ENCODE measurements at places on chromosomes 3 and 15. TPM values are rescaled to one million over a fixed set of nuclear protein-coding genes. Genes with fewer than 3 reads are reported as not detected.

Gene CCR2
- 4.4 TPM for total RNA-seq

Gene LMAN1L
- 3.5 TPM for total RNA-seq

Gene SPG11
- 123 TPM for total RNA-seq

DNA sequence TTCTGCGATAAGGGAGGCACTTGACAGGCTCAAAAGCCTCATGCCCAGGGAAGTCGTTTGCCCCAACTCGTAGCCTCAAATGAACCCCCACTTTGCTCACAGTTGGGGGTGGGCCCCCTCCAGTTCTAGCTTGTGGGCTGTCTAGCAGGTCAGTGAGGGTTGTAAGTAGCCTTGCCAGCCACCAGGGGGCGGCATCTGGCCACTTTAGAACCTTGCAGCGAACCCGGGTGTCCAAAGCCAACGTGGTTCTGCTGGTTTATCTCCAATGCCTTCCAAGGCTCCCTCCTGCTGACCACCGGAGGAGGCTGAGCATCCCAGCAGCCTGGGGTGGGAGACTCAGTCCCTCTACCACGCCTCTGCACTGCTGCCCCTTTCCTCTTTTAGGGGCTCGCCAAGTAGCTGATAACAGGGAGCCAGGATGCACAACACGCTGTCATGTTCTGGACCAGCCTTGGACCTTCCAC lies 9.2 kb upstream of the RBSN start:
- peak; percentile 62 for DNase-seq

DNA sequence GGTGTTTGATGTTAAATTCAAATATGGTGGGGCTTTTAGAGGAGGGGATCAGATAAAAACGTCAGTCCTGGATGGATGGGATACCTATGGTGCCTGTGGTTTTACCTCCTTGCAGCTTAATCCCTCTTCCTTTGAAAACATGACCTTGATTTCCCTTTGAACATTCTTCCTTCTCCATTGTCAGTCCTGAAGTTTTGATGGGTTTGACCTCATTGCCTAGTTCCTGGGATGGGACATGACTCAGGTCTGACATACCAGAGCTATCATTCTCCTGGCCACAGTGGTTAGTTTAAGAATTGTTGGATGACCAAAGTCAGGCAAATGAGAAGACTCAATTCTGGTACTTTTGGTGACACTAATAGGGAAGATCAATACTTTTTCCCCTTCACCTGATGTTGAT lies 87.2 kb downstream of the PRICKLE2 start:
- DNase-seq, result no peak

- DNase-seq, result no peak
Measured at GRCh38 chr15:55277715-55278114, 11.9 kb downstream of the RAB27A start.

- DNase-seq, result no peak
Measured at GRCh38 chr3:194503081-194503531, 16.3 kb upstream of the ATP13A3 start.

GRCh38 chr15:47139965-47140364 lies 577.3 kb upstream of the SEMA6D start:
- no peak for DNase-seq

Measured in thyroid gland (tissue), 4 donors.